ENCODE measurements at places on chromosomes 4 and X.

DNA sequence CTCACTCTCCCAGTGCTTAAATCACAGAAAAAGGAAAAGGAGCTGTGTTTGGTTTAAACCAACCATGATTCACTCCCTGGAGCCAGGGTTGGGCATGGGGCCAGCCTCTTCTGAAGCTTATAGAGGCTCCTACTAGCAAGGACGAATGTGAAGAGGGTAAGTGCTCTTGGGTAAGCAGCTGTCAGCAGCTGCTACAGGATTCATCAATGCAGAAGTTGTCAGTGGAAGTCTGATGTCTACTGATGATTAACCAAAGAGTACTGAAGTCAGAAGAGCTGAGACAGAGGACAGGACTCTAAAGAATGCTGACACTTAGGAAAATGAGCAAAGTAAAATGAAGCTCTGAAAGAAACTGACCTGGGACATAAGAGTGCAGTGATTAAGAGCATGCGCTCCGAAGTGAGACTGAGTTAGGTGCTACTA is 32.7 kb upstream of the JADE1 start:
- DNase-seq = no peak

GRCh38 chr4:33628296-33628695 is 2616.0 kb downstream of the ARAP2 start:
- DNase-seq = no peak

DNA sequence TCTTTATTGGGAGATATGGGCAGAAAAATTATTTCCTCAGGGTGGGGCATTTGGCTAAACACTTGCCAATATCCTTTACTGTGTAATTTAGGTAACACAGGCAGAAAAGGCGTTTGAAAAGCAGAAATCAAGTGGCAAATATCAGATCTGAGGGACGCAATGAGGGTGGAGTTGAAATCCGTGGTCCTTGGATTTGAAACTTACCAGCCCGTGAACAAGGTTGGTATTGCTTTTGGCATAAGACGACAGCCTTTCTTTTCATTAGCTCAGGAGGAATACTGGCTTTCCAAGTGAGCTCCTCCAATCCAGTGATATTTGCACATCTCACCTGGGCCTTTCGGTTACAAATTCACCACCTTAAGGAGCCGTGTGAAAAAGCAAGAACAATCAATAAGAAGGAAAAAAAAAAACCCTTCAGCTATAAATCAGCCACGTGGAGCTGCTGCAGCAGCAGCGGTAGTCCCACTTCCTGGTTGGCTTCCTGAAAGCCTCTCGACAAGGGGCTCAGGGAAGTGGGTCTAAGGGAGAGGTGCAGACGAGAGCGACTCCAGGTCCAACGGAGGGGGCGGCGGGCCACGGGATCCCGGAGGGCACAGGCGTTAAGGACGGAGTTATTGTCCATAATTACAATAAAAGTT is 734 bp upstream of the GALNT7 start:
- DNase-seq = peak; percentile 44

DNA sequence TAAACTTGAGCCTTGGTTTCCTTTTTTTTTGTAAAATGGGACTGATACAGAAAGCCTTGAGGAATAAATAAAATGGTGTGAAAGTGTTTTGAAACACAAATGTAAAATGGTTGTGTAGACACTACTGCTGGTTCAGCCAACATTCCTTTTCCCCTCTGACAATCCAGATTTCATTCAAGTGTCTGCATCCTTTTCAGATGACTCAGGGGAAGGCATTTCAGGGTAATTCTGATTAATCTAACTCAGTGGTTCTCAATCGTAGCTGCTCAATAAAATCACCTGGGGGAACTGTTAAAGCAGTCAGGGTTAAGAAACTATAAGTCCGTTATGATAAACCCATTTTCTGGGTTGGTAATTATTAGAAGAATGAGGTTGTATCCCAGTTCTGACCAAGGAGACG is 4.6 kb downstream of the ARHGAP10 start:
- DNase-seq = no peak

DNA sequence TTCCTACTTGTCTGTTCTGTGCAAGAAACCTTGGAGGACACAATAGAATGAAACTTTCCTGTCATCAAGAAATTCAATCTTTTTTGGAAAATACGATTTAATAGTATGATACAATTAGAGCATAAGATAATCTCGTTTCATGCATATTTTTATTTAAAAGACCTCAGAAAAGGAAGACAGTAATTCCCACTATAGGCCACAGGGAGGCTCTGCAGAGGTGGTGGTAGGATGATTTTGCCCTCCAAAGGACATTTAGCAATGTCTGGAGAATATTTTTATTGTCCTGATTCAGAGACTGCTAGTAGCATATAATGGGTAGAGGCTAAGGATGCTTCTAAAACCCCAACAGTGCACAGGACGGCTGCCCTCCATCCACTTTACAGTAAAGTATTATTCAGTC is 68.7 kb downstream of the PAK3 start:
- no peak for DNase-seq

DNA sequence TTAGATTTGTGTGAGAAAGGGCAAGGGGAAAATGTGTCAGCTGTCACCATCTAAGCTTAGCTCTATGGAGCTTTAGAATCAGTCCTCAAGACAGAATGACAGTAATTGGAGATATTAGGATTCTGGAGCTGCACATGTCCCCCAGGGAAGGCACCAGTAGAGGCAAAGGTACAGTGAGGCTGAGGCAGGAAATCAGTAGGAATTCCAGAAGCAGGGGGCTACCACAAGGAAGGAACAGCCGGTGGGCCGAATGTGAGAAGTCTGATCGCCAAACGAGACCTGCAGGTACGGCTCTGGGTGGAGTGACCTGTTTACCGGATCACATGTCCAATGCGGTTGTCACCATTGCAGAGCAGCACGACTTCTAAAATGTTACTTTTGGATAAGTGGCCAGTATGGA is 52.6 kb downstream of the RNF150 start:
- no peak for DNase-seq

DNA sequence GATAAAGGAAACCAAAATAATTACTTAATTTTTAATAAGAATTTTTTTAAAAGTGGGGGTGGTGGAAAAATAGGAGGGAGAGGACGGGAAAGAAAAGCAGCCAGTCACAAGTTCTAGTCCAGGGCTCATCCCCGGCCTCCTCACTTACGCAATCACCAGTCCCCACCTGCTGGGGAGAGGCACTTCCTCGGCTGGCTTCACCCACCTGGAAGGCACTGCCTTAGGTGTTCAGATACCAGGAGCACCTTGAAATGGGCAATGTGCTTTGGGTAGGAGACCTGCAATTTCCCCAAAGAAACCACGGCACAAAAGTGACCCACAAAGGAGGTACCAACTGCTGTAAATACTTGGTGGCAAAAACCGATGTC is 23.8 kb downstream of the AFAP1 start:
- DNase-seq = no peak
